ENCODE measurements at places on chromosomes 13 and 19. TPM values are rescaled to one million over a fixed set of nuclear protein-coding genes. Genes with fewer than 3 reads are reported as not detected.

DNA sequence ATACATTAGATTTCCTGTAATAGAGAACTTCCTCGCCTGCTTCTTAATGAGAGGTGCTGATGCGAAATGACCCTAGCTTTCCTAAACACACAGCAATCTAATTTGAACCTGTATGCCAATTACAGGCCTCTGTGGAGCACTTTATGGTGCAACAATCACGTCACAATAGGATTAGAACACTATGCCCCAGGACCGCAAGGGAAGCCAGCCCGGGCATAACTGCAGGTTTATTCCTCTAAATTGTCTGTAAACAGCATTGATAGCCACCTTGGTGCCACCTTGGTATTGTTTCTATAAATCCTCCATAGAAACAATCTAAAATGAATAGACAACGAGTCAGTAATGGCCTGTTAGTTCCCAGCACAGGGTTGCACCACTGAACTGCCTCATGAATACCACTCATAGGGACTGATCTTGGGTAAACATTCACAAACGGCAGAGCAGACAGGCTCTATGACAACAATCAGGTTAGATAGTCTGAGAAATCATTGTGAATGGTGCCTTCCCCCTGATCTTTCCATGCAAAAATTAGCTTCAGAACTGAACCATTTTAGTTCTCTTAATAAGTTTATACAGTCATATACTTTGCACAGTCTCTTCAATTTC lies 182.5 kb upstream of the OBI1 start:
- DNase-seq = no peak

DNA sequence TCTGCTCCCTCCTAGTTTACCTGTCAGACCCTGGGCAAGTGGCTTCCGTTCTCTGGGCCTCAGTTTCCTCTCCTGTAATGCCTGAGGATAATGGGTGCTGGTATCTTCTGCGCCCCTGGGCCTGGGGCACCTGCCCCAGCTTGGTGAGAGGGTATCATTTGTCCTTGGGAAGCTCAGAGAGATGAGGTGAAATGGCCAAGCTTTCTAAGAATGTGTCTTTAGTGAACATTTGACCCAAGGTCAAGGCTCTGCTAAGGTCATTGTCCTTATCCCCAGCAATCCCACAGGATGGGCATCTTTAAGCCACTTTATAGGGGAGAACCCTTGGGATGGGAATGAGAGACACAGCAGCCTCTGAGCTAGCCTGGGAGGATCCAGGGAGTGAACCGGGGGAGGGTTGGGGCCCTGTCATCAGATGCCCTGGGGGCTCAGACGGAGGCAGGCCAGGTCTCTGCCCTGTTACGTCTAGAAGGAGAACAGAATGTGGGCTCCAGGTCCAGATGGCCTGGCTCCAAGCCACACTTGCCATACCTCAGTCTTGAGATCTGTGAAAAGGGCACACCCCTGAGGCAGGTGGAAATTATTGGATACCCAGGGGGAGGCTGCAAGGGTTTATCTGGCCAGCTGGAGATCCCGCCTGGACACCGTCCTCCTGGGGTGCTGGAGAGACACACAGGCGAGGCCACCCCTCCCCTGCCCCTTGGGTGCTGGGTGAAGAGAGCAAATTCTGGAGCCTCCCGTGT lies 1.1 kb upstream of the NFIC start:
- peak; percentile 31 for DNase-seq

DNA sequence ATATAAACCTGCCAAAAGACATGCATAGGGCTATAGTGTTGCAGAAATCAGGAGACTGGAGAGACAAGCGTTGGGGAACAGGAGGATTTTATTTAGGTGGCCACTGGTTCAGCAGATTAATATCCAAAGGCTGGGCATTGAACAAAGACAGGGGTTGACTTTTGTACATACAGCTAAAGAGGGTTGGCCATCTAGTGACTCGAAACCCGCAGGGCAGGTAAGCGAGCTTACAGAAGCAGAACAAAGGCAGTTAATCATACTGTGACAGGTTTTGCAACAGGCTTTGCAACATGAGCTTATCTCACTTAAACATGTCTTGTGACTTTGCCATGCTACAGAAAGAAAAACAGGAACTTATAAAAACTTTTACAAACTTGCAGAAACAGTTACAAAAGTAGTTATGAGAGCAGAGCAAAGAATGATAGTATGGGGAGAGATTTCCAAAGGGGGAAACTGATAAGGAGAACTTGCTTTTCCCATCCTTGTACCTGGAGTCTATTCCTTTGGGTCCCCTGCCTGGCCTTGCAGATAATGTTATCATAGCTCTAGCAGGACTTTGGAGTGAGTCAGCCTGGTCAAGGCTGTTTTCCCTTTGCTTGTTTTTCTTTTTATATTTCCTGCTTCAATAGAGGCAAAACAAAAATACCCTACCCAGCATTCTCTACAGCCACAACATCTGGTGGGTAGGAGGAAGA lies 234.2 kb downstream of the PCDH17 start:
- DNase-seq = no peak

Gene MEIOSIN
- total RNA-seq = not detected

GRCh38 chr13:24742294-24742693 lies 21.7 kb upstream of the RNF17 start:
- DNase-seq = no peak

Gene LAIR1
- not detected for total RNA-seq

GRCh38 chr13:36163809-36164308 lies 32.7 kb upstream of the DCLK1 start:
- peak; percentile 18 for DNase-seq

Gene GFY
- not detected for total RNA-seq

DNA sequence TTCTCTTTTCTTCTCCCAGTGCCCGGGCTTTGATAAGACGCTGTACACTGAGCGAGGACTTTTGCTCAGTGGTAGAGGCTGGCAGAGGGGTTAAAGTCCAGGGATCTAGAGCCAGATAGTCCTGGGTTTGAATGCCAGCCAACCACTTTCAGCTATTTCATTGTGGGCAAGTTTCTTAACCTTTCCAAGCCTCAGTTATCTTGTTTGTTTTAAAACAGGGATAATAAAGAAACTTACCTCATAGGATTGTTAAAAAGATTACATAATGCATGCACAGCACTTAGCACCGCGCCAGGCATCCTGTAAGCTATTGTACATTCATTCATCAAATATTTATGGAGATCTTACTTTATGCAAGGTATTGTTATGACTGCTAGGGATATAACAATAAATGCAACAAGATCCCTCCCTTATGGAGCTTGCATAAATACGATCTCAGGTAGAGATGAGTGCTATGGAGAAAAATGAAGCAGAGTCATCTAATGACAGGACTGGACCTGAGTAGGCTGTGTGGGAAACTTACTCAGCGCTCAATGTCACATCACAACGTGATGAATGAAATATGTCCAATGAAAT lies 70.8 kb downstream of the LNX2 start:
- peak; percentile 86 for DNase-seq

DNA sequence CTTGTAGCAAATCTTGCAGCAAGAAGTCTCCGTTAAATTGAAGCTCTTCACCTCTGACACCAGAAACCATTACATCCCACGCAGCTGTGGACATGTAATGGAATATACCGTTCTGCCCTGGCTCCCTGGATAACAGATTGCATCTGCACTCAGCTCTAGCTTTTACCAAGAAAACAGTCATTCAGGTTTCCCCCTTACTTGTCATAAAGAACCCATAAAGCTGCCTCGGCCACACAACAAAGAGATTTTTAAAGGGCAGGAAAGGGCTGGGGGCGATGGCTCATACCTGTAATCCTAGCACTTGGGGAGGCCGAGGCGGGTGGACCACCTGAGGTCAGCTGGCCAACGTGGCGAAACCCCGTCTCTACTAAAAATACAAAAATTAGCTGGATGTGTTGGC lies 127.6 kb upstream of the RFC3 start:
- DNase-seq = no peak

DNA sequence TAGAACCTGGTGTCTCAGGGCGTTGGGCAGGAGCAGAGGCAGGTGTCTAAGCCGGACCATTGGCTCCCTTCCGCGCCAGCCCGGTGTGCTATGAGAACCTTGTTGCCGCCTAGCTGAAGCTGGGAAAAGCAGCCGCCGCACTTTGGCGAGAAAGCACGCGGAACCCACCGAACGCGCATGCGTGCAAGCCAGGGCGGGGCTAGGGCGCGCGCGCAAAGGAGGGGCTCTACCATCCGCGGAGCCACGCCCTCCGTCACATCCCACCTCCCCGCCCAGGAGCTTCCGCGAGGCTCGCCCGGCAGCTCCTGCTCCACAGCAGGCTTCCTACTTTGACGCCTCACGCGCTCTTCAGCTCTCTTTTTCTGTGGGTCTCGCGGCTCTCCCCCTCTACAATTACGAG lies 51.3 kb downstream of the WDR87 start:
- no peak for DNase-seq

Gene SOX21
- total RNA-seq = 16.2 TPM

DNA sequence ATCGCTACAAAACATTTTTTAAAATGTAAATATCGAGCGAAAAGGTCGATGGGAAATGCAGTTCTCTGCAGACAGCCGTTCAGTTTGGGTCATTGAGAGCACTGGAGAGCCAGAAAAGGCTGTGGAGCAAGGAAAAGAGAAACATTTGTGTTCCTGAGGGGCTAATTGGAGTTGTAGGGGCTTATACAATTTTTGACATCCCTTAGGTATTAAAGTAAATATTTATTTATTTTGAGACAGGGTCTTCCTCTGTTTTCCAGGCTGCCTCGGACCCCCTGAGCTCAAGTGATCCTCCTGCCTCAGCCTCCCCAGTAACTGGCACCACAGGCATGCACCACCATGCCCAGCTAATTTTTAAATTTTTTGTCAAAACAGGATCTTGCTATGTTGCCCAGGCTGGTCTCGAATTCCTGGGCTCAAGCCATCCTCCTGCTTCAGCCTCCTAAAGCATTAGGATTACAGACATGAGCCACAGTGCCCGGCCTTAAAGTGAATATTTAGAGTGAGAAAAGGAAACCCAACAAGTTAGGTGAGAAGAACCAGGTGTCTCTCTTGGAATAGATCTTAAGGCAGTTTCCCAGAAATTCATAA lies 825 bp upstream of the YIF1B start:
- no peak for DNase-seq

- DNase-seq = no peak
Measured at GRCh38 chr13:42548731-42549551, 25.0 kb upstream of the TNFSF11 start.

- no peak for DNase-seq
Measured at GRCh38 chr13:110509971-110510786, 51.3 kb downstream of the RAB20 start.

- no peak for DNase-seq
Measured at GRCh38 chr13:47816831-47817230, 184.2 kb downstream of the SUCLA2 start.

DNA sequence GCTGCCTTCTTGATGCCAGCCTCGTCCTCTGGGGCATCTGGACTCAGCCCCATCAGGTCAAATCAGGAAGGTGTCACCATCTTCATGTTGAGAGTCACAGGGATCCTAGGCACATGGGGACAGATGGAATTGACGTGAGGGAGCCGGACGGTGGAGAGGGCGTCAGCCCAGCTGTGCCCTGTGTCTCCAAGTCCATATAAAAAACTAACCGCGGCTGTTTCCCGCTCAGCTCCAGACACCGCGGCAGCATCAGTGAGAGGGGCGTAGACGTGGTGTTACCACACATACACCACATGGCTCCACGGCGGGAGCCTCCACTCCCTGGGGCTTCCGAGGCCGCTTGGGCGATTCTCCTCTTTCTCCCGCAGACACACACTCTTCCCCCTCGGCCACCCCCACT lies 5.6 kb upstream of the PRR36 start:
- no peak for DNase-seq

Gene LILRB3
- not detected for total RNA-seq

DNA sequence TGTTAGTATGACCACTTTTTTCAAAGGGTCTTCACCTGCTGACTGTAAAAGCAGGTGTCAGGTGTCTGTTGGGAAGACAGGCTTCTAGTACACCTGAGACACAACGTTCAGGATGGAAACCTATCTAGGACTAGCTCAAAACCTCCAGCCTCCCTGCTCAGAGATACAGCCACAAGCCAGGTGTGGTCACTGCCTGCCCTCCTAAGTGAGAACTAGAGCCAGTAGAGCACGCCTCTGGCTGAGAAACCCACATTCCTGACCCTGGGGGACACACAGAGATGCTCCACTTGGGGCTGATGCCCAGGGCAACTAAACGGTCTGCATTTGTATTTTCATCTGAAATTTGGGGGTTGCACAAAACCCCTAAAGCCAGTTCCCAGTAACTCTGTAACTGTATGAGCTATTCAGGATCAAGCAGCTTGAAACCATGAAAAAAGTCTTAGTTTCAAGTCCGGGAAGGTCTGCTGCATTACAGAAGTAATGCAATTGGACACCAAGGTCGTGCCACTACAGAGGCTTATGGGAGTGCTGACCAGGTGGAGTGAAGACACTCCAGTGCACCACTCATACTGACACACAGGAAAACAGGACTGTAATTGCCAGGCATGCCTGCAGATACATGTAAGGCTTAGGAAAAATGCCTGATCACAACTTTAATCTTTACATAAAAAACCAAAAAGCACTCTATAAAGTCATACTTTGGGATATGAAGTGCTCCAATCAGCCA lies 27.8 kb downstream of the ANKRD10 start:
- DNase-seq = no peak

GRCh38 chr19:30076751-30077670 lies 135.0 kb downstream of the URI1 start:
- DNase-seq = no peak

DNA sequence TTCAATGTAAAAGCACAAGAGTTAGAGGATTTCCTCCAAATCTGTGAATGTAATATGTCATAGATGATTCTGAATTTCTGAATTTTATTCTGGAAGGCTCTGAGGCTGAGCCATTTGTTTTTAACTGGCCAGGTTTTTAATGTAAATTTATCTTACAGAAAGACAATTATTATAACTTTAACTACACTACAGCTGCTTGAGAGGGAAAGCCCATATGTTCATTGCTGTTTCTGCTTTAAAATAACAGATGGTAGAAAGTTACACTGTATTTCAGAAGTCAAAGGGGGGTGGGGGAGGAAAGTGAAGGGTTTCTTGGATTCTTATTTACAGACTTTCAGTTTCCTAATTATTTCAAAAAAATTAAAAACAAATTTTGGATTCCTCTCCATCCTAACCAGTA lies 62.8 kb downstream of the DNAJC15 start:
- DNase-seq = no peak

DNA sequence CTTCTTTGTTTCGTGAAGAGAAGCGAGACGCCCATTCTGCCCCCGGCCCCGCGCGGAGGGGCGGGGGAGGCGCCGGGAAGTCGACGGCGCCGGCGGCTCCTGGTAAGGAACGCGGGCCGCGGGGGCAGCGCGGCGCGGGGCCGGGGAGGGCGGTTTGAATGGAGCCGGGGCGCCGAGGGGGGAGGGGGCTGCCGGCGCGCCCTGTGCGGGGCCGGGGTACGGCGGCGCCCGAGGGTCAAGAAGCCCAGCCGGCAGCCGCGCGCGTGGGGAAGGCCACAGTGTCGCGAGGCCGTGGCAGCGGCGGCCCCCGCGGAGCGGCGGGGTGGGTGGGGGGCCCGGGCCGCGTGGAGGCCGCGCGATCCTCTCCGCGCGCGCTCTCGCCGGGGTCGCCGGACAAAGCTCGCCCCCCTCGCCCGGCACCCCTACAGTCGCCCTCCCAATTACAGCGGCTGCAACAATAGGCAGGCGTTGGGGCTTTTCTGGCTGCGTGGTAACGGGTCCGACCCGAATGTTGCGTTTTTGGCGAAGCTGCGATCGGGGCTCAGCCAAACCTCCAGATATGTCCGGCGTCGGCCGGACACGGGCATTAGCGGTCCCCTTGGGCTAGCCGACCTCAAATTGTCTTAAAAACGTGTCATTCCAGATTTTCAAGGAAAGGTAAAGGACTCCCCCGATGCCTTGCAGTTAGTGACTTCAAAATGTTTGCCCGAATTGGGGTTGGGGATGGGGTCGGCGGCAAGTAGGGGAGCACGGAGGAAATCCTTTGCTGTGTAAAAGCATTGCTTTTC lies 437 bp downstream of the SMARCA4 start:
- DNase-seq = peak; percentile 35

GRCh38 chr19:45311621-45312020 lies 11.1 kb downstream of the CKM start:
- DNase-seq = no peak
